ENCODE measurements at places on chromosomes 3 and 15. TPM values are rescaled to one million over a fixed set of nuclear protein-coding genes. Genes with fewer than 3 reads are reported as not detected.
A peak's percentile ranks its signal among the peaks of the same experiment; 100 is the strongest.

The LTF gene
- 1.4 TPM for total RNA-seq

The DZIP1L gene
- total RNA-seq: 23.1 TPM

The HEMK1 gene
- 13.1 TPM for total RNA-seq

The TGM5 gene
- total RNA-seq: not detected

The DUOX1 gene
- total RNA-seq: 2.7 TPM

The ATP13A4 gene
- not detected for total RNA-seq

The THSD4 gene
- 151 TPM for total RNA-seq

The HCLS1 gene
- total RNA-seq: 19.8 TPM

The CNTN6 gene
- not detected for total RNA-seq

The BCHE gene
- total RNA-seq: not detected

DNA sequence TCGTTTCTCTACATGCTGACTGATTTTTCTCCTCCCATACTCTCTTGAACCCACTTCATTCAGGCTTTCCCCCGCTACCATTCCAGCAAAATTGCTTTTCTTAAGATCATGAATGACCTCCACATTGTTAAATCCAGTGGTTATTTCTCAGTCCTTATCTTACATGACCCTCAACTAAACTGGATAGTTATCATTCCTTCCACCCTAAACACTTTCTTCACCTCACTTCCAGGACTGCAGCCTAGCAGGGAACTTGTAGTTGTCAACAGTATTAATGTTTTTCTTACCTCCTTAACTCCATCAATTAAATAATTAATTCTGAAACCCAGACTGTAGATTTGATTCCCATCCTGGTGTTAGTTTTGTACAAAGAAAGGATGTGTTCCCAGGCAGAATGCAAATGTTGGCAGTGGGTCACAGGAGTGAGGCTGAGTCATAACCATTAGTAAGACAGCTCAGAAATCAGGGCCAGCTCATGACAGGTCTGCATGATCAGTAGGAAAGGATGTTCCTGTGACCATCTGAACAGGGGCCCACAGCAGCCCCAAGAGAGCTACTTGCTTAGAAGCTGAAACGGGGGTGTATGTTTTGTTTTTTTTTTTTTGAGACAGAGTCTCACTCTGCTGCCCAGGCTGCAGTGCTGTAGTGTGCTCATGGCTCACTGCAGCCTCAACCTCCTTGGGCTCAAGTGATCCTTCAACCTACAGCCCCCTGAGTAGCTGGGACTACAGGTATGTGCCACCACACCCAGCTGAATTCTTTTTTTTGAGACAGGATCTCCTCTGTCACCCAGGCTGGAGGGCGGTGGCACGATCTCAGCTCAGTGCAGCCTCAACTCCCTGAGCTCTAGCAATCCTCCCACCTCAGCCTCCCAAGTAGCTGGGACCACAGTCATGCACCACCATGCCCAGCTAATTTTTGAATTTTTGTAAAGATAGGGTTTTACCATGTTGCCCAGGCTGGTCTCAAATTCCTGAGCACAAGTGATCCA lies 9.1 kb downstream of the BCL2L10 start:
- peak; percentile 31 for DNase-seq

- no peak for DNase-seq
Observed at GRCh38 chr3:98699132-98699531, 64.0 kb upstream of the ST3GAL6 start.

DNA sequence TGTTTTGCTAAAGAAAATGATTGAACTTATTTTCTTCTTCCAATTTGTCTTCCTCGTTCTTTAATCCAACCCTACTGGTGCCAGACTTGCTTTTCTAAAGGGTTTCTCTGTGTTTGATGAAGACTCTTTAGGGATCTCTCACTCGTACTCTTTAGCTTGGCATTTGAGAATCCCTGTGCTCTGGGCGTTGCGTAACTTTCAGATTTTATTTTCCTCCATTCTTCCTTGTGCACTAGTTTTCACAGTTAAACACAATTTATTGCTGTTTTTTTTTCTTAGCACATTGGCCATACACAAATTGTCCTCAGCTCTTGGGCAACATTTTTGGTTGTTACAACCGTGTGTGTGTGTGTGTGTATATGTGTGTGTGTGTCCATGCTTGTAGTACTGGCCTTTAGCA lies 95.8 kb upstream of the ADAMTSL3 start:
- DNase-seq: no peak

DNA sequence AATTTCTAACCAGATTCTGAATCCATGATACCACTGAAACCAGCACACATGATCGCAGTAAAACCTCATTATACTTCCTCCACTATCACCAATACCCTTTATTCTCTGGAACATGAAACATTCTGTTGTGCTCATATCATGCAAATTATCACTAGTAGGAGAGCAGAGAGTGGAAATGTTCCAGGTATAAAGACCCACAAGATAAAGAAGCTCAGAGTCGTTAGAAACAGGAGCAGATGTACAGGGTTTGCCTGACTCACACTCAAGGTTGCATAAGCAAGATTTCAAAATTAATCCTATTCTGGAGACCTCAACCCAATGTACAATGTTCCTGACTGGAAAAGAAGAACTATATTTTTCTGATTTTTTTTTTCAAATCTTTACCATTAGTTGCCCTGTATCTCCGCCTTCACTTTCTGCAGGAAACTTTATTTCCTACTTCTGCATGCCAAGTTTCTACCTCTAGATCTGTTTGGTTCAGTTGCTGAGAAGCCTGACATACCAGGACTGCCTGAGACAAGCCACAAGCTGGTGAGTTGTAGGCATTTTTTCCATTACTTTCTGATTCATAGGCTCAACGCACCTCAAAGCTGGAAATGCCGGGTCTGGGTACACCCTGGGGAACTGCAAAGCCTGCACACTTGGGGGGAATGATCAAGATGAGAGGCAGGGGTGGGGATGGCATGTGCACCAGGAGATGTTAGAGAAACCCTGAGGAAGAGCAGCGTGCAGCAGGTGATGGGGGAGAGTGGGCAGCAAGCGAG lies at the start of gene CCR2:
Gene CCR2 (plus strand): TSS at position 465 of the 764 bp plus-strand sequence. CDS start 3,417 bp downstream, outside the sequence.
- DNase-seq: no peak

GRCh38 chr3:98705212-98705611 lies 57.9 kb upstream of the ST3GAL6 start:
- no peak for DNase-seq

GRCh38 chr15:26690778-26691177 lies 82.1 kb downstream of the GABRB3 start:
- no peak for DNase-seq

DNA sequence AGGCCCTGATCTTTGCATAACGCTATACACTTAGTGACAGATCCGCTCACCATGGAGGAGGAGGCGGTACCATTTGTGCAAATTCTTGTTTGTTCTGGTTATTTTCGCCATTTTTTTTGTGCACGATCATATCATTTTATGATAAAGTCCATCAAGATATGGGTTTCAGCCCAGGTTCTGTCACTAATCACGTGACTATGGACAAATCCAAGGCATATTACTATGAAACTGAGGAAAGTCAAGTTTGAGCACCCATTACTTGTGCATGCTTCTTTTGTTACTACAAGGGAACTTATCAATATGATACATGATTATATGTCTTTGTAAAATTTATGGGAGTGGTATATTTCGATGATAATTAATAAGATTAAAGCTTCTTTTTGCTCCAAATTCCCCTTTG lies 829.5 kb downstream of the ROBO2 start:
- no peak for DNase-seq

GRCh38 chr15:62209322-62209721 lies 44.2 kb upstream of the C2CD4B start:
- DNase-seq: no peak

GRCh38 chr3:88211096-88211890 lies 61.5 kb downstream of the C3orf38 start:
- DNase-seq: no peak

DNA sequence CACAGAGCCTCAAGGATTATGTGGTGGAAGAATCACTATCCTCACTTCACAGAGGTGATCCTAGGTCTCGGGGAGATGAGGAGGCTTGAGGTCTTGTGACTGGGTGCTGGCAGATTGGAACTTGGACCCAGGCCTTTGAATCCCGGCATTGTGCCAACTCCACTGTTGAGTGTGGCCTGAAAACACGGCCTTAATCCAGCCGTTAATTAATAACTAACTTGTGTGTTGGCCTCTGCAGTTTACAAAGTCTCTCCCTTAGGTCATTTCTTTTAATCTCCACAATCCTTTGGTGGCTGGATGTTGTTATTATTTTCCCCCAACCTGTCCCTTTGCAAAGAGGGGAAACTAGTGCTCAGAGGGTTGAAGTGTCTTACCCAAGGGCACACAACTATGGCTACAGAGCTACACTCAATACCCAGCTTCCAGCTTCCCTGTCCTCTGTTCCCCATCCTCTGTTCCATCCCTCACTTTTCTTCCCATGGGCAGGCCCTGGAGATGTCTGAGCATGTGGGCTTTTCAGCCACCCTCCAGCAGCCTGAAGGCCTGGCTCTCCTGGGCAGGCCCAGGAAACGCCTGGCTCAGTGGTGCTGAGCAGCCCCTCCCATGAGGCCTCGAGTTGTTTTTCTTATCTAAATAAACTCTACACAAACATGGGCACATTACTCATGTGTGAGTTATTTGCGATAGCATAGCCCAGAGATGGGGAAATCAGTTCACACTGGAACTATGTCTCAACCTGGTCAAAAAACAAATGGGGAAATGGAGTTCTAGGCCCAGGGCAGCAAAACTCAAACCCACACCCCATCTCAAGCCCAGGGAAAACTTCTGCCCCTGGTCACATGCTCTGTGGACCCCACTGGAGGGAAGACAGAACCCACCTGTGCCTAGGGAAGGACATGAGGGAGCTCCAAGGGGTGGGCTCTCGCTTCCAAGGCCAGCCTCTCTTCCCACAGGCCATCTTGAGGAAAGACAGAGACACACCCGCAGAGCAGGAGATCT lies 16.8 kb upstream of the SMAD3 start:
- peak; percentile 40 for DNase-seq

GRCh38 chr3:59641169-59641899 lies 591.5 kb upstream of the CFAP20DC start:
- DNase-seq: no peak

DNA sequence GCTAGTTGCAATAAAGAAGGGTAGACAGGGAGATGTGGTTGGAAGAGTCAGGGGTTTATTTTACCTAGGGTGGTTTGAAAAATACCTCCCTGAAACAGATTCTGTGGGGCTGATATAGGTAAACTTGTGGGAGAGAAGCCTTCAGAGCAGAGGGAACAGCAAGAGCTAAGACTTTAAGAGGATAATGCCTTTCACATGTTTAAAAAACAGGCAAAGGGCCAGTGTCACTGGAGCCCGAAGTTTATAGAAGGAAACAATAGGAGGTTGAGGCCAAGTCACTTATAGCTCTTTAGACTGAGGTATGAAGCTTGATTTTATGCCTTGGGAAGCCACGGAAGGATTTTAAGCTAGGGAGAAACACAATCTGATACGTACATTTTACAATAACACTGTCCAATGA lies 448.7 kb downstream of the TAFA4 start:
- no peak for DNase-seq

DNA sequence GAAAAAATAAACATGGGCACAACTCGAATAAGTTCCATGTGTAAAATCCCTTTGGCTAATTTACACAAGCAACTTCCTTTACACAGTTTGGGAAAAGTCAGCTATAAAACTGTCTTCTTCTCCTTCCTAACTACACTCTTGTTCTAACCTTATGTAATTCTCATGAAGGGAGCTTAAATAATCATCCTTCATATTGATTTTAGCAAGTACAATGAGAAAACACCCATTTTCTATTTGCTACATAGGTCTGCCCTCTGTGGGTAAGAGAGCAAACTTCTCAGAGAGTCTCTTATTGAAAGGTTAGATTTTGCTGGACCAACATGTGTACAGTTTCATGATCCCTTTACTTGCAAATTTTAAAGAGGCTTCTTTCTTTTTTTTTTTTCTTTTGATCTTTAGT lies 398.5 kb downstream of the ROBO1 start:
- no peak for DNase-seq

GRCh38 chr3:94249491-94250079 lies 186.7 kb downstream of the NSUN3 start:
- peak; percentile 67 for DNase-seq

GRCh38 chr3:124764746-124765145 lies 34.5 kb downstream of the UMPS start:
- no peak for DNase-seq

Data from ascending aorta (tissue), 2 donors.